ENCODE measurements at places on chromosomes 1 and 21.

DNA sequence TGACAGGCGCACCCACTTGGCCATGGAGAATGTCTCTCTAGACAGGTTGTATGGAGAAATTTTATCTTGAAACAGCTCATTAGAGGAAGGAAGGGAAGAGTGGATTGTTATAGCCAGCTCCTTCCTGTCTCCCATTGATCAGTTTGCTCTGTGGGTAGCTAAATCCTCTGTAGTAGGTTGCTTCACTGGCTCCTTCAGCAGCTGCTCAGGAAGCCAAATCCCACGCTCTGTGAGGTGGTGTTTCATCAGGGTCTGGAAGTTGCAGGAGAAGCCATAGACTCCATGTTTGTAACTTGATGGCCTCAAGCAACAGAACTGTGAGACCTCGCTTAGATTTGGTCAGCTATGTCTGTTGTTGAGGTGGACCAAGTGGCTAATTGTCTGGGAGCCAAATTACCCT lies 6.8 kb upstream of the NFYC start:
- no peak for DNase-seq

DNA sequence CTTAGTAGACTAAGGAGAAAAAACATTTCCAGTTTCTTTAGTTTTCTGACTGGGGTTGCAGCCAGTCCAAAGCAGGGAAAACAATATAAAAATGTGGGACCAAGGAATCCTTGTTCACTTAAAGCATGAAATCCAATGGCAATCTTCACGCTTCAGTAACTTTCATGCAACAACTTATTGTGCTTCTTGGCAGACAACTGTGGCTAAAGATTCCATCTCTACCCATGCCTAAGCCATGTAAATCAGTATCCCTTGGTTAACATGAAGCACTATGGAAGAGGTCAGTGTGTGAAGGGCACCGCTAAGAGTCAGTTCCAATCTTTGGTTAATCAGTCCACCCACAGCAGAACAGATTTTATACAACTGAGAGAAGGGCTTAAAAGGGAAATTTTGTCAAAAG lies 201.8 kb upstream of the GREM2 start:
- no peak for DNase-seq

DNA sequence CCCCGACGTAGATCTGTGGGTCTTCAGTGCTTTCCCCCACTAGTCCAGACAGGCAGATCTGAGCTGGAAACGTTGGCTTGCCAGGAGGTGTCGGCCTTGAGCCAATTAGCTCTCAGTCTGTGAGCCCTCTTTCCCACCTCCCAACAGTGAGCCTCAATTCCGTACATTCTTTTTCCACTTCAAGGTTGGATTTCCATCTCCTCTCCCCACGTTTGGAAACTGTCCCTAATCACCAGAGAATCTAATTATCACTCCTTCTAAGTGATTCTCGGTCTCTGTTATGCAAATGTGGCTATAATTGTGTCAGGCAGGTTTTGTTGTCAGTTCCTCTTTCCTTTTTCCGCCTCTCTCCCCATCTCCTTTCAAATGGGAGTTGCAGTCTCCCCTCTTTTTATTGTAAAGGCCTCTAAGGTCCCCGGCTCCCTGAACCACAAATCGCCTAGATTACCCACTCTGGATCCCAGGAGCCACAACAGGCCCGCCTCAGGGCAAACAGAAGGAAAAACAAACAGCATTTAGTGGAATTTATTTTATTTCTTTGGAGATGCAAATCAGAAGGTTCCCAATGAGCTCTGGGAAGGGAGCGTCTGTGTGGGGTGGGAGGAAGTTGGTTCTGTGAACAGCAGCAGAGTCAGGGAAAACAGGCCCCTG lies 29.4 kb upstream of the LRRN2 start:
- DNase-seq, result no peak

DNA sequence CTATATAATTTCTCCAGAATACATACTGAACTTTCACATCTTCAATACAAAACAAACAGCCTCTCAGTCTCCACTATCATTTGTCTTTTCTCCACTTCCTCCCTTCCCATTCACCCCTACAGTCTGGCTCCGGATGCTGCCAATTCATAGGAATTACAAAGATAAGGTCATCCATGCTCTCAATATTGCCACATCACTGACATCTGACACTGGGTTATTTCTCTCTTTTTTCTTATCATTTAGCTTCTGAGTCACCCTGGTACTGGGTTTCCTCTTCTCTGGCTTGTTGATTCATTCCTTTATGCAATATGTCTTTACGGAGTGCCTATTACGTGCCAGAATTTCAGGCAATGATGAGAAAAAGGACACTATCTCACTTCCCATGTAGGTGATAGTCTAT lies 3.1 kb upstream of the SH3BP5L start:
- DNase-seq, result no peak

DNA sequence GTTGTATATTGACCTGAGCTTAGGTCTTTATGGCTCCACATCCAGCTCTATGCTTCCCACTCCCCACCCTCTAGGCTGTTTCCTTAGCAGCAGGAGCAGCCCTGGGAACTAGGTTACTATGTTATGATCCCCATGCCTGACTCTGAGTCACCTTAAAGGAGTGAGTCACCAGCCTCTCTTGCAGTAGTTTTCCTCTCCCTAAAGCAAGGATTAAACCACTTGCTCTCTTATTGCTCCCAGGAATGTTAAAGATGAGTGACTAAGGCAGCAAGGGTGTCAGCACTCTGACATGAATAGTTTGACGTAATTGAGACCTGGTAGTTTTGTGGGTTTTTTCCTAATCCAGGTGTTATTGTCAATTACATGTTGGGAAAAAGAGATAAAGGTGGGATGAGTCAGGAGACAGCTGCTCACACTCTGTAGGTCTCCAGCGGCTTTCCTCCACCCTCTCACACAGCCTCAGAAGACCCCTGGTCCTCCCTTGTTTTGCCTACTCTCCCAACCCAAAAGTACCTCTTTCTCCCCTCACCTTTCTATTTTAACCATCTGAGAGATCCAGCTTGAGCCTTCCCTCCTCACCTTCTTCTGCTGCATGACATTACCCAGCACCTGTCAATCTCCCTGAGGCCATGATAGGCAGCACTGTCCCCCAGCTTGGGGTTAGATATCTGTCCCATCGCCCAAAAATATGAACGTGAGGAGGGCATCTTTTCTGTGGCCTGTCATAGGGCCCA lies 369.1 kb upstream of the VAMP3 start:
- no peak for DNase-seq

- no peak for DNase-seq
Measured at GRCh38 chr1:228836427-228836826, 101.1 kb downstream of the RHOU start.

DNA sequence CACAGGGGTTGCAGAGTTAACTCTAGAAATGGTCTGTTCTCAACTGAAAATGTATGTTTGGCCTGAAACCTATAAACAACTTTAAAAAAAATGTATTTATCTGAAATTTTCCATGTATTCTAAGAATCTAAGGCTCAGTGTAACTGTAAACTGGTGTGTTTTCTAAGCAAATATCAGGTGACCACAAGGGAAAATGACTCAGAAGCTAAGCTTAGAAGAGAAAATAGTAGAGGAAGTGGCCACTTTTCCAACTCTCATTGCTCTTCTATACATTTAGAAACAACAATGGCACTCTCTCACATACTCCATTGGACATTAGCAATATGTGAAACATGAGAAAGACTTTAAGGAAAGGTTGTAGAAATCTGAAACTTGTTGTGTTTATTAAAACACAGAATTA lies 7.5 kb downstream of the TNFSF18 start:
- no peak for DNase-seq

- DNase-seq, result no peak
Measured at GRCh38 chr1:230708631-230709580, 5.0 kb downstream of the AGT start.

GRCh38 chr1:204383163-204383904 lies 23.6 kb upstream of the PLEKHA6 start:
- no peak for DNase-seq

DNA sequence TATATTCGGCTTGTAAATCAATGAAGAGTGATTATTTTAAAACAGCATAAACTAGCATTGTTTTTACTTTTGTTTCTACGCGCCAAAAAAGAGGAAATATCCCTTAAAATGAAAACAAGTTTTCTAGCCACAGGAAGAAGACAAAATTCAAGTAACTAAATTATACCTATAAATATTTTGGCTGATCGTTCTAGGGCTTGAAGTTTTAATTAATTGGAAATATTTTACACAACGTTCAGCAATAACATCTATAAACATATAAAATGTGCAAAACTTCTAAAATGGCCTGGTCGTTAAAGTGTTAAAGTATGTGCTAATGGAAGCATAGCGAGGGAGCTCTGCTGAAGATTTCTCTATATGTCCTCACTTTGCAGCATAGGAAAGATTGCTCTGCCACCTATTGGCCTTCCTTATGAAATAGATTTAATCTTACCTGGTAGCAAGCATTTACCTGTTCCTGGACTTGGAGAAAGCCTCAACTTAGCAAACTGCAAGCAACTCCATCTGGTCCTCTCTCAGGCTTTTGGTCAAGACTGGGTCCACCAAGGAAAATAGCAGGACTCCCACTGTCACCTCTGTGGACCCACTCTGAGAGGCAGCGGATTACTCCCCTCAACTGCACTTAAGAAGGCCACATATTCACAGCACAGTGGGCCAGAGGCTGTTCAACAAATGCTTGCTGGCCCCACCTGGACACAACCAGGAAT lies 351.3 kb upstream of the RUNX1 start:
- peak; percentile 18 for DNase-seq

- no peak for DNase-seq
Measured at GRCh38 chr21:16195538-16195910, 465.7 kb downstream of the USP25 start.

DNA sequence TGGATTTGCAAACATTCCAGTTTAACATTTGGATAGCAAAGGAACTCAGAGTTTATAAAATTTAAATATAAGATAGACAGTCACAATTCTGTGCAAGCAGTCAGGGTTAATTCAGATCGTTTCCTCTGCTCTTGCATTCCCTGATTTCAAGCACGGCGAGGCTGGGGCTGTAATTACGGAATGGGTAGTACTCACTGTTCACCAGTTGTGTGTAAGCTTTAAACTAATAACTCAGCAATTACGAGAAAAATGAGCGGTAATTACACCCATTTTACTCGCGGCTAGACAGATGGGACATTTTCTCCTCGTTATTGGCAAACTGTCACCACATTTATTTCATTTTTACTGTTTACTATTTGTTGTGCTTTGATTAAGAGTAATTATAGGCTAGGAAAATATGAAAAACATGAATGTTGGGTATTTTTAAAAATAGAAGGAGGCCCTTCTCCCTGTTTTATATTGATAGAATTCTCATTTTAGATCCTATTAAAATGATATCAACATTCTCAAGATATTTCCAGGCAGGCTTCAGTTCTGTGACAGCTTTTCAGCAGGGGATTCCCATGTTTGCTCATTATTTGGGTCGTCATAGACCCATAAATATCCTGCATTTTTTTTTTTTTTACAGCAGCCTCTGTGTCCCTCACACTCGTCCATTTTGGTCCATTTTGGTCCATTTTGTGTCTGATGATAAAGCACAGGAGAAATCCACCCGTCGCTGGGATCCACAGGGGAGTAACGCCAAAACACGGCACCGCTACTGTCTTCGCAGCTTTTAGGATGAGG lies 208.3 kb downstream of the DSCAM start:
- DNase-seq, result no peak

DNA sequence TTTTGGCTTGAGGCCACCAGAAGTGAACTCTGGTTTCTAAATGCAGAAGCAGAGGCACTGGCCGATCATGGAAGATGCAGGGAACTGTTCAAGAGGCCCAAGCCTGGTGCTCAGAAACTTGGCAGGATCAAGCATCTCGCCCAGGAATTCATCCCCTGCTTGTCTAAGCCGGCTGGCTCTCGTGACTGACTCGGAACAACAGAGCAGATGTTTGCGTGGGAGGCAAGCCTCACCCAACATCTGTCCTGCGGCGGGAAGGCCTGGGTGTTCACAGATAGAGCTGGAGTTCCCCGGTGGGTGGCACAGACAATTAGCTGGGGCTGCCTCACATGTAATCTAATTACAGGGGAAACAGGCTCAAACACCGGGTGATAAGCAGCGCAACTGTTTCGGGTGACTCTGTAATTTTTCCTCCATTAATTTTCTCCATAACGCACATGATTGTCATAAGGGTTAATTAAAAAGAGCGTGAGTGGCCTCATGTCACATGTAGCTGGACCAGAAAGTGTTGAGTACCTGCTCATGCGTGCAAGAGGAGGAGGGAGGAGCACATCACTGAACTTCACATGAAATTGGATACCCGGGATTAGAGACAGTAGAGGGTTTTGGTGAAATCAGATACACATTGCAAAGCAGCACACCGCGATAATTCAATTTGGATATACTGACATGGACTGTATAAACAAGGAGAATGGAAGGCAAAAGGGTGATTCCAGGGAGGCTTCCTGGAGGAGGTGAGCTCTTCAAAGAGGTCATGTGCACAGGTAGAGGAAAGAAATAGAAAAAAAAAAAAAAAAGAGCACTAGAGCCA lies 180.0 kb downstream of the ETS2 start:
- DNase-seq, result peak; percentile 64

- DNase-seq, result peak; percentile 59
Measured at GRCh38 chr1:60746278-60746791, 336.0 kb upstream of the NFIA start.

DNA sequence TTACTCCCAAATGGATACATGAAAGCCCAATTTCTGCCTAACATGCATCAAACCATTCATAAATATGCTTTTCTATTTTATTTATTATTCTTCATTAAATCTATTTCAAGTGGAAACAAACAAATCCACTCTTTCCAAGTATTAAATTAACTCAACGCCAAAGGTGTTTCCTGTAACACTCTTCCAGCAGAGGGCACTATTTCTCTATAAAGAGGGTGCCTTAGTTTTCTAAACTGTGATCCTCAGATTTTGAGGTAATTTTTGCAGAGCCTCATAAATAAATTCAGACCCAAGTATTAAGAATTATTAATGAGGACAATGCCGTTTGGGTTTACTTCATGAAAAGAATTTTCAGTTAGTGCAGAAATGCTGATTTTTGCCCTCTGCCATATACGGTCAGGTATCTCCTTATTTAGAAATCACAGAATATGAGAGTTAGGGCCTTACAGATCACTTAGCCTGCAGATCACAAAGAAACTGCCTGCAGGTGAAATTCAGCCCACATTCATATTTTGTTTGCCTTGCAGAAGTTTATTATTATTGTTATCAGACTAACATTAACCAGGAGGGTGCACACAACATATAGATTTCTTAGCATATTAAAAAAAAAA lies 40.1 kb upstream of the MYSM1 start:
- no peak for DNase-seq

- DNase-seq, result peak; percentile 20
Measured at GRCh38 chr1:59730759-59731478, 83.8 kb upstream of the HOOK1 start.

- DNase-seq, result no peak
Measured at GRCh38 chr1:168565825-168566224, 10.6 kb upstream of the XCL1 start.

GRCh38 chr1:209601809-209602657 lies 18.5 kb downstream of the CAMK1G start:
- DNase-seq, result no peak

DNA sequence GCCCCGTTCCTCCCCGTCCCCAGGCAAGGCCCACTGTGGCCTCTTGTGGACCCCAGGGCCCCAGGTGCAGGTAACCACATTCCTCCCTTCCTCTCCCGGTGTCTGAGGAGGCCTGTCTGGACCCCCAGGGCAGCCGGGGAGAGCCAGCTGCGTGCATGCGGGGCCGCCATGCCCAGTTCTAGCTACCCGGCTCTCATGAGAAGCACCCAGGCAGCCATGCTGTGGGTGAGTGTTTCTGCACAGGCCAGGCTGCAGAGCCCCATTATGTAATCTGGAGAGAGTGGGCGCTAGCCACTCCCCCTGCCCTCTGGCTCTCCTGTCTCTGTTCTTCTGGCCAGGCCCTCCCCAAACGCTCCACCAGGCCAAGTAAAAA lies 18.4 kb upstream of the PLEKHG5 start:
- DNase-seq, result no peak

GRCh38 chr21:29382030-29382654 lies 83.4 kb downstream of the BACH1 start:
- DNase-seq, result no peak
